ENCODE measurements at places on chromosomes 1 and 21.

- H3K27me3 ChIP-seq, result no peaks in the 10 kb centered on the region
- H3K4me3 ChIP-seq, result no peak overlapping the region
- H3K4me1 ChIP-seq, result no peaks in the 10 kb centered on the region
- no peaks in the 10 kb centered on the region for H3K36me3 ChIP-seq
Observed at GRCh38 chr21:25169370-25169769, 437.9 kb downstream of the MRPL39 start.

- no peak overlapping the region for H3K4me3 ChIP-seq
- peaks cover 6% of the 10 kb centered on the region for H3K27me3 ChIP-seq
- no peaks in the 10 kb centered on the region for H3K36me3 ChIP-seq
- H3K4me1 ChIP-seq, result no peaks in the 10 kb centered on the region
- no peak for DNase-seq
Observed at GRCh38 chr1:14100444-14100843, 400.5 kb downstream of the PRDM2 start.

DNA sequence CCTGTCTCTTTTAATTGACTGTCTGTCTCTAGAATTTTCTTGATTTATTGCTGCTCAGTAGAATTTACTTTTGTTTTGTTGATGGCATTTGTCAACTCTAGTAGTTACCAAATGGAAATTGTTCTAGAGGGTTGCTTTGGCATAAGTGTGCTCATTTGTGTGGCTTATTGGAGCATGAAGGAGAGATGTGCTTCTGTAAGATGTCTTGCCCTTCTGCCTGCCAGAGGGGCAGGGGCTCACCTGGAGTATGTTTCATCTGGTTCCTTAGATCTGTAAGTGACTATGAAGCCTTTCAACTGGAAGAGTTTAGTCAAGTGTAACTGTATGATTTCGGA is 345.5 kb downstream of the DISC1 start:
- H3K27me3 ChIP-seq, result no peaks in the 10 kb centered on the region
- no peak overlapping the region for H3K27ac ChIP-seq
- peaks cover 21% of the 10 kb centered on the region for H3K4me1 ChIP-seq
- peaks cover 16% of the 10 kb centered on the region for H3K36me3 ChIP-seq
- H3K4me3 ChIP-seq, result no peak overlapping the region

- peaks cover 5% of the 10 kb centered on the region for H3K4me1 ChIP-seq
- peaks cover 2% of the 10 kb centered on the region for H3K27me3 ChIP-seq
- DNase-seq, result no peak
- no peak overlapping the region for H3K27ac ChIP-seq
- H3K36me3 ChIP-seq, result peaks cover 2% of the 10 kb centered on the region
Observed at GRCh38 chr21:15159382-15160020, 94.7 kb upstream of the NRIP1 start.

GRCh38 chr1:226714148-226714547 is 24.9 kb downstream of the ITPKB start:
- DNase-seq, result no peak
- H3K4me3 ChIP-seq, result no peak overlapping the region
- H3K27ac ChIP-seq, result peak overlapping the region; percentile 81
- H3K27me3 ChIP-seq, result no peaks in the 10 kb centered on the region
- H3K4me1 ChIP-seq, result peaks cover 96% of the 10 kb centered on the region

GRCh38 chr1:38848071-38848470 is 11.5 kb downstream of the RRAGC start:
- no peaks in the 10 kb centered on the region for H3K27me3 ChIP-seq
- no peak for DNase-seq
- H3K36me3 ChIP-seq, result peaks cover 42% of the 10 kb centered on the region
- H3K4me3 ChIP-seq, result no peak overlapping the region
- peaks cover 19% of the 10 kb centered on the region for H3K4me1 ChIP-seq

GRCh38 chr1:22368125-22368524 is 83.5 kb upstream of the ZBTB40 start:
- no peaks in the 10 kb centered on the region for H3K36me3 ChIP-seq
- no peaks in the 10 kb centered on the region for H3K4me1 ChIP-seq
- H3K27me3 ChIP-seq, result peaks cover 23% of the 10 kb centered on the region
- no peak for DNase-seq
- H3K27ac ChIP-seq, result no peak overlapping the region
- H3K4me3 ChIP-seq, result no peak overlapping the region

DNA sequence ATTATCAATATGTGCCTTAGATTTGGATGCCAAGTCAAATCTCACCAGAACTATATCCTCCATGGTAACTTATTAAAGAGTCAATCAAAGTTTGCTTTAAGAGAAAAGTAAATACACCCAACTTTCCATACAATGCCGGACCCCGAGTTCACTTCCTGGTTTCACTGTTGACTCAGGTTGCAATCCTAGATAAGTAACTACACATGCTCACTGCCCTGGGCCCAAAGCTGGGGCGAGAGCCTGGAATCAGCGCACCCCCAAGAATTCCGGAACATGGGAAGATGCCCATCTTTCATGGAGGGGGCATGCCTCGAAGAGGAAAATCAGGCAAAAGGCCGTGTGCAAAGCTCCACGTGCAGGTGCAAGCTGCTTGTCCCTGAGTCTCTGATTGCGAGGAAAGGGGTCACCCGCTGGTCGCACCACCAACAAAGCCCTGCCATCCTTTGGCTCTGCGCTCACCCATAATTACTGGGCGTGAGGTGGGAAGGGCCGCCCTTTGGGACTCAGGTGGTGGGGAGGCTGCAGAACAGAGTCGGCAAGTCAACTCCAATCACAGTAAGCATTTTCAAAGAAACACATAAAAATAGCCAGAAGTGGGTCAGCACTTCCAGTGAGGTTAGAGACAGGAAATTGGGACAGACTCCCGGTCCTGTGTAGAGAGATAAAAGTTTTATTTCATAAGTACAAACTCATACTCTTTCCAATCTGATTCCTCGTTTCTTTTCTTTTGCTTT is 167.7 kb downstream of the TOMM20 start:
- no peaks in the 10 kb centered on the region for H3K27me3 ChIP-seq
- peaks cover 94% of the 10 kb centered on the region for H3K4me1 ChIP-seq
- no peak overlapping the region for H3K4me3 ChIP-seq
- H3K27ac ChIP-seq, result peak overlapping the region; percentile 96
- peak; percentile 15 for DNase-seq

Measured in activated CD4-positive, alpha-beta T cell treated with anti-CD3 and anti-CD28 coated beads for 36 hours (primary cell).